ENCODE measurements at places on chromosomes 6 and 20. TPM values are rescaled to one million over a fixed set of nuclear protein-coding genes. Genes with fewer than 3 reads are reported as not detected.

The PREP gene
- total RNA-seq, result 18.5 TPM

The STMND1 gene
- total RNA-seq, result not detected

The MYCT1 gene
- 0.55 TPM for total RNA-seq

The SYNCRIP gene
- 63.8 TPM for total RNA-seq

The ADA gene
- total RNA-seq, result 12.4 TPM

The RNF144B gene
- total RNA-seq, result 4.6 TPM

The NKAIN2 gene
- total RNA-seq, result not detected

The DLL1 gene
- total RNA-seq, result 1.2 TPM

The TGM3 gene
- not detected for total RNA-seq

The BRPF3 gene
- 14.3 TPM for total RNA-seq

The AGPAT1 gene
- total RNA-seq, result 54.7 TPM
